ENCODE measurements at places on chromosomes 6 and 20.
A peak's percentile ranks its signal among the peaks of the same experiment; 100 is the strongest.

DNA sequence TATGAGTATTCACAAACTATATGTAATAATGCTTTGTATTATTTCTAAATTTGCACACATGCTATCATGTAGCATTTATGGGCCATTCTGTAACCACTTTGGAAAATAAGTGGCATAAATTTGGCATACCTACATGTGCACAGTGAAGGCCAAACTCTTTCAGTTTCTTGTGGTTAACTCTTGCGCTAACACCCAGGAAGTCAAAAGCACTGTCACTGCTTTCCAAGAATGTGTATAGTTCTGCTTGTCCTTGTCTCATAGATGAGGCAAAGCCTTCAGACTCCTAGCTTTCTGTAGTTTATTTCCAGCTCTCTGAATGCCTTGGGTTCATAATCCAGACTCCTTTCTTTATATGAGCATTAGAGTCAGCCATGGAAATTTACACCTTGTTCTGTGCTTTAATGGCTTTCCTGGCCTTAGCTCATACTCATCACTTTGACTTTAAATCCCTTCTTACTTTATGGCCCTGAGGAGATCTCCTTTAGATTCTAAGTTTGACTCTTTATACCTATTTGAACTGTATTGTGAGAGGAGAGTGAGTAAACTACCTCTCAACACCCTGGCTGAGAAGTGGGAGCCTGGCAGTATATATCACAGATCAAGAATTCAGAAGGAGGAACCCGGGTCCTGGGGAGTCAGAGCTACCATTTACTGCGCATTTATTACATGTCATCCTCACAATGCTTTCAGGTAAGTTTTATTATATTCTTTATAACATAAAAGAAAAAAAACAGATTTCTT is 949 bp upstream of the SLC17A3 start:
- no peak for DNase-seq

DNA sequence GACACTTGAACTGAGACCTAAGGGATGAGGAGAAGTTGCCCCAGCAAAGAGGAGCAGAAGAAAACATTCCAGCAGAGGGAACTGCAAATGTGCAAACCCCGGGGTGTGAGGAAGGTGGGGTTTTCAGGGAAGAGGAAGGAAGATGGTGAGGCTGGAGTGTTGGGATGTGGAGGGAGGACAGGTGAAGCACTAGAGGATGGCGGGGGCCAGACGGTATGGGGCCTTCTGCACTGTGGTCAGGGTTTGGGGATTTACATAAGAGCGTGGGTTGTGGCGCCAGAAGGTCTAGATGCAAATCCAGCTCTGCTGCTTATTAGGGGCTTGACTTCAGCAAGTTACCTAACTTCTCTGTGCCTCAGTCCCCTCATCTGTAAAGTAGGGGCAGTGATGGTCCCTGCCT is 16.0 kb downstream of the DLGAP4 start:
- no peak for DNase-seq

- no peak for DNase-seq
Measured at GRCh38 chr20:14782731-14783130, 445.3 kb upstream of the FLRT3 start.

DNA sequence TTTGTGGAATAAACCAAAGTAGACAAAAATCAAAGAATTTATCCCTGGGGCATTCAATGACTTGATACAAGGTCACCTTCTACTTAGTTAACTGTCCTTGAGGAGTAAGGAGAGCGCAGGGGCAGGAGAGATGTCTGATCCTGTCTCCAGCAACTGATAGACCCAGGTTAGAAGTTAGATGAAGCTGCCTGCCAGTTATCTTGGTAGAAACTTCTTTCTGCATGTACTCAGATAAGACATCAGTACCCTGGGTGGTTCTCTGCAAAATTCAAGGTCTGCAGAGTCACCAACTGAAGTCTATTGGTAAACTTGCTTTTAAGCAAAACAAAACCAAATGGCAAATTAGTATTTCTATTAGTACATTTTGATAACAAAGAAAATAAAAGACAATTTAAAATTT is 2.7 kb downstream of the SGK1 start:
- no peak for DNase-seq

- DNase-seq, result peak; percentile 15
Measured at GRCh38 chr20:36235892-36236785, at the start of gene AAR2. AAR2 (plus strand) TSS chr20:36236478; CDS start chr20:36239869, 3,391 bp downstream.

DNA sequence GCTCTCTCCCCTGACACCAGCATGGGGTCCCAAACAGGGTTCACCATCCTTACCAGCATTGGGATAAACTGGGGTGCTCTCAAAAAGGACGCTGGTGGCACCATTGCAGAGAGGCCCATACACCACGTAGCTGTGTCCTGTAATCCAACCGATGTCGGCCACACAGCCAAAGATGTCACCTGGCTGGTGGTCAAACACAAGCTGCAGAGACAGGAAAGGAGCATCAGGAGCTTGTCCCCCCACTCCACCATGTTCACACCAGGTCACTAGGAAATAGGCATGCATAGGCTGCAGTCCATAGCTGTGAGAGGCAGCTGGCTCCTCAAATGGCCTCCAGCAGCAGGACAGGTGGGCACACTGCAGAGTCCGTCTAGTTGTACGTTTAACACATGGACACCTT is 28.8 kb upstream of the APMAP start:
- DNase-seq, result no peak

GRCh38 chr6:167856999-167857660 is 30.4 kb downstream of the AFDN start:
- no peak for DNase-seq

DNA sequence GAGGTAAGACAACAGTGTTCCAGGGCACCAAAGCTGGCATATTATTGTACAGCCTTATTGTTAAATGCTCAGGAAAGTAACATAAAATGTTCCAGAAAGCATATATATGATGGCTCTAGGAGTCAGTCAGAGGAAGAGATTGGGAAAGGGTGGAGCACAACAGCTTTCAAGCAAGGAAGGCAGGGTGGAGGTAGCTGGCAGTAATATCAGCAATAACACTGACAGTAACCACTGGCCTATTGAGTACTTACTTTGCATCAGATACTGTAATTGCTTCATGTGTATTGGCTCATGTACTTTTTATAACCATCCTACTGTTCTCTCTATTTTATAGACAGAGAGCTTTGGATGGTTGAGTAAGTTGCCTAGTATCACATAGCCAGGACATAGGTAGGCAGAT is 830.2 kb downstream of the DHX35 start:
- no peak for DNase-seq

GRCh38 chr20:3804254-3804751 is 8.2 kb downstream of the CDC25B start:
- no peak for DNase-seq

GRCh38 chr6:101226677-101227135 is 166.8 kb upstream of the GRIK2 start:
- DNase-seq, result no peak

DNA sequence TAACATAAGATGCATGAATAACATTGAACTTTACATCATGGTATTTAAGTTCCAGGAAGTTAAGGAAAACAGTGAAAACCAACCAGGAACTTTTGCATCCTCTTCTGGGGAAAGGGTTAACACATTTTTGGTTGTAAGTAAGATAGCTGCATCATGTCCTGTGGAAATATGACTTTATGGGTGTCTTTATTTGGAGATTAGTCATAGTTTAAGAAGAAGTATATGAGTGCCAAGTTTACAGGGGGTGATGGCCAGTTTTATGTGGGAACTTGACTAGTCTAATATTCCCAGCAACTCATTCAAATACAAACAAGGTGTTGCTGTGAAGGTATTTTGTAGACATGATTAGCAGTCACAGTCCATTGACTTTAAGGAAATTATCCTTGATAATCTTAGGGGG is 78.0 kb downstream of the PDE10A start:
- DNase-seq, result no peak

DNA sequence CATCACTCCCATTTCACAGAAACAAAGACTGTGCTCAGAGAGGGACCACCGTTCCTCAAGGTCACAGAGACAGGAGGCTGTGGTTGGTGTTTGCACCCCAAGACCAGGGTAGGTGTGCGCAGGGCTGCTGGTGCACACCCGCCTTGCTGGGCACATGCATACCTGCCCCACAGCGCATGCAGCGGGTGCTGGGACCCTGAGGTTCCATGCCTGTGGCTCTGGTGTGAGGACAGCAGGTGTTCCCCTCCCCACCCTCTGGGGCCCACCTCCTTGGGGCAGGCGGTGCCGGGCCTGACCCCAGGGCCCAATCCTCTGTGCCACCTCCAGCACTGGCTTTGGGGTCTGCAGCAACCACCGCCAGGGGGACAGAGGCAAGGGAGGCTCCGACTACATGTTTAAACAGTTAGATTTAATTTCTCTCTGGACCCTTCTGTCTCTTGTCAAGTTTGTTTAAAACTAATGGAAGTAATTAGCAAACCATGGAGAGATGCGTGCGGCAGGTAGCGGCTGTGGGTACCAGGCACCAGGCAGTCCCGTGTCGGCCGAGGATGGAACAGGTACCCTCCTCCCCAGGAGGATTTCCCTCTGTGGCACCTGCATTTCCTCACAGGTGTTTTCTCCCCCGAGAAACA is 327.8 kb downstream of the TAF4 start:
- no peak for DNase-seq

GRCh38 chr20:36895036-36895435 is 19.1 kb downstream of the TLDC2 start:
- no peak for DNase-seq

- DNase-seq, result no peak
Measured at GRCh38 chr6:111210194-111210728, 123.0 kb downstream of the SLC16A10 start.

GRCh38 chr6:17621003-17621402 is 20.9 kb downstream of the FAM8A1 start:
- no peak for DNase-seq

GRCh38 chr20:11626551-11626950 is 291.1 kb upstream of the BTBD3 start:
- DNase-seq, result no peak

DNA sequence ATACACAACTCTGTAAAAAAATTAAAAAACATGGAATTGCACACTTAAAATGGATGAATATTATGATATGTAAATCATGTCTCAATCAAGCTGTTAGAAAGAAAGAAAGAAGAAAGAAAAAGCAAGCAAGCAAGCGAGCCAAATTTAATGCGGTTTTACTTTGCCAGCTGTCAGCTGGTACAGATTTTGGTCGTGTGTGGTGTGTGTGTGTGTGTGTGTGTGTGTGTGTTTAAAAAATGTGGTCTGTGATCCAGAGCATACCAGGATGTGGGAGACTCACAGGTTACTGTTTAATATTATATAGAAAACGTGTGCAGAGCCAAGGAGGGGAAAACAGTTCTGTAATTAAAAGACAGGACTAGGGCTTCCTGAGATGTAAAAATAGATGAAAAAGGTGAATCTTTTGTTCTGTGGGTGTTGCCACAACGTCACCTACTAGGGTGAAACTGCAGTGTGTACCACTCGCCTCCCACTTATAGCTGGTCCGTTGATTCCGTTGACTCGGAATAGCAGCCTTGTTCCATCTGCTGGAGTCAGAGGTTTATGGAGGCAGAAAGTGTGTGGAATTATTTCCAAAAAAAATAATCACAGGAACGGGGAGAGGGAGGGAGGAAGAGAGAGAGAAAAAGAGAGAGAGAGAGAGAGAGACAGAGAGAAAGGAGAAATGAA is 197.7 kb downstream of the BCAS1 start:
- no peak for DNase-seq

- no peak for DNase-seq
Measured at GRCh38 chr6:129504456-129504855, 205.5 kb downstream of the ARHGAP18 start.

DNA sequence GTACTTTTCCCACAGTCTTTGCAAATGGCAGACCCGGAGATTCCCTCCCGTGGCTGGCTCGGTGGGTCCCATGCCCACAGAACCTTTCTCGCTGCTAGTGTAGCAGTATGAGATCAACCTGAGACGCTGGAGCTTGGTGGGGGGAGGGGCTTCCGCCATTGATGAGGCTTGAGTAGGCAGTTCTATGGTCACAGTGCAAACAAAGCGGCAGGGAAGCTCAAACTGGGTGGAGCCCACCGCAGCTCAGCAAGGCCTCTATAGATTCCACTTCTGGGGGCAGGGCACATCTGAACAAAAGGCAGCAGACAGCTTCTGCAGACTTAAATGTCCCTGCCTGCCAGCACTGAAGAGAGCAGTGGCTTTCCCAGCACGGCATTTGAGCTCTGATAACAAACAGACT is 186.0 kb upstream of the KCNK16 start:
- no peak for DNase-seq

DNA sequence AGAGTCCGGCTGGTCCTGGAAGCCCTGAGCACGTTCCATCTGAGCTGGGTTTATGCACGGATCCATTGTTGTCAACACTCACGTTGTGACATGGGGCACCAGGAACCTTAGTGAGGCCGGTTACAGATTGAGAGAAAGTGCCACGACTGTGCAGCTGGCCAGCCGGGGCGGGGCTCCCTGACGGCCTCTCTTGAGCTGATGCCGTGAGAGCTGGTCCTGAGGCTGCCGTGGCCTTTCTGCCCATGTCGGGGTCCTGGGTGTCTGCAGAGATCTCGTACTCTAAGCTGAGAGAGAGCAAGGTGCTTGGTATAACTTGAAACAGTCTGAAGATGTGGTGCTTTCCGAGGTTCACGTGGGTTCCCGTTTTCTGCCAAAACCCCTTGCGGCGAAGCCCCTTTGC is 10.0 kb downstream of the CDH4 start:
- DNase-seq, result no peak

GRCh38 chr6:20706238-20706938 is 172.1 kb downstream of the CDKAL1 start:
- DNase-seq, result no peak

DNA sequence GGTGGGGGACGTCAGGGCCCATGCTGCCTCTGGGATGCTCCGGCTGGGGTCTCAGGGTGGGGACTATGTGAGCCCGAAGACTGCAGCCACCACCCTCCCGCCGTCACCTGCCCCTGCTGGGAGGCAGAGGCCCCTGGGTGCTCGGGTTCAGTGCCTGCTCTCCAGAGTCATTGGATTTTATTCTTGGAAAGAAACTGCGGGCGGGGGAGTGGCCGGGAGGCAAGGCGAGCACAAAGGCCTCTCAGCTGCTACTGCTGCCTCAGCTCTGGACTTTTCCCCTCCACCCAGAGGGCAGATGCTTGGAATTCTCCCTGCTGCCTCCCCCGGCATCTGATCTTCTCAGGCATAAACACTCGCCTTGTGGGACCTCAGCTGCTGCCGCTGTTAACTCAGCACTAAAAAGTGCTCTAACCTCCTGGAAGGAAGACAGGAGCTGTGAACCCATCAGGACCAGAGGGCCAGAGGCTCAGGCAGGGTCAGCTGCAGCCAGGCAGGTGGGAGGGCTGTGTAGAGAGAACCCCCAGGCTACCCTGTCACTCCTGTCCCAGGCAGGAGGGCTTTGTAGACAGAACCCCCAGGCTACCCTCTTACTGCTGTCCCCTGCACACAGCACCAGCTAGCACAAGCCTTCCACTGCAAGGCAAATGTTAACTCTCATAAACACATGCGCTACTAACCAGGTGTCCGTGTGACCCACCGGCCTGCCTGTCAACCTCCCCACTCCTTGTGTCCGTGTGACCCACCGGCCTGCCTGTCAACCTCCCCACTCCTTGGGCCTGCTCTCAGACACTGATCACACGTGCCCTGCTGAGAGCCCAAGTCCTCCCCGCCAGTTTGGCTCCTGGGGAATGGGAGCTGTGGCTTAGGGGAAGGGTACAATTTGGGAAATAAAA is 9.4 kb upstream of the FRMD1 start:
- DNase-seq, result no peak

Measured in thoracic aorta (tissue), 2 donors.